CD4-positive, alpha-beta T cell treated with Interleukin-21 for 1 hour (primary cell): ENCODE measurements at places on chromosomes 12 and 14.

- no peak for DNase-seq
Observed at GRCh38 chr12:13046964-13047363, 2.8 kb downstream of the FAM234B start.

GRCh38 chr14:92328664-92329255 lies 5.8 kb downstream of the SLC24A4 start:
- DNase-seq, result no peak

- DNase-seq, result no peak
Observed at GRCh38 chr12:43336962-43337555, 214.9 kb downstream of the ADAMTS20 start.

DNA sequence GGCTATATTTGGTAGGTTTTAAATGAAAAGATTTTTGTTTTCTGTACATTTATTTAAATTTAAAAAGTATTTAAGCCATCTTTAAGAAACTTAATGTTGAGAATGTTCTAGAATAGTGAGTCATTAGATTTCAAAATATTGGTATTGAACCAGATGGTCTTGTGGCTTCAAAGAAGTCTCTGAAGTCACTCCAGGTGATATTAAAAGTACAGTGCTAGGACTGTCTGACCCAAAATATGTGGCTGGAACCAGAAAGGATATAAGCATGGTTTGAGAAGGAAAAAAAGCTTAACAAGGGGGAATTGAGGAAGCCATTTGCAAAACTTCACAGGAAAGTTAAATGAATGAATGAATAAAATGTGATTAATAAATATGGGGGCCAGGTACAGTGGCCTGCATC lies 28.7 kb upstream of the MDM2 start:
- DNase-seq, result no peak

DNA sequence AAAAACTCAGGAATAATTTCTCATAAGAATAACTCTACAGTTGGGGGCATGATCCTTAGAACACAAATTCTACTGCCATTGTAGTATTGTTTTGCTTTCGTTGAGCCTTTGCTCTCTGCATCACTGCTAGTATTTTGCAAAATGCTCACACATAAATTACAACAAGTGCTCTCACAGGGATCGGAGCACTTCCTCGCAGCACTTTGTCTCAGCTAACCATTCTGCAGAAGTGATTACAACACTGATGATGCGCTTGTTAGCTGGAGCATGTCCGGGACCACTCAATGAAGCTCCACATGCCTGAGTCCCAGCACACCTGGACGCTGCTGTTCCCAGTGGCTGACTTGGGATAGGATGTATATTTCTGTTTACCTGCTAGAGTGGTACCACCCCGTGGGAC lies 31.6 kb downstream of the MOAP1 start:
- DNase-seq, result no peak
